ENCODE measurements at places on chromosomes 16 and 17. TPM values are rescaled to one million over a fixed set of nuclear protein-coding genes. Genes with fewer than 3 reads are reported as not detected.

Gene TMIGD1
- total RNA-seq = not detected

Gene ABCA8
- 4.1 TPM for total RNA-seq

Gene KRTAP4-3
- total RNA-seq = not detected

DNA sequence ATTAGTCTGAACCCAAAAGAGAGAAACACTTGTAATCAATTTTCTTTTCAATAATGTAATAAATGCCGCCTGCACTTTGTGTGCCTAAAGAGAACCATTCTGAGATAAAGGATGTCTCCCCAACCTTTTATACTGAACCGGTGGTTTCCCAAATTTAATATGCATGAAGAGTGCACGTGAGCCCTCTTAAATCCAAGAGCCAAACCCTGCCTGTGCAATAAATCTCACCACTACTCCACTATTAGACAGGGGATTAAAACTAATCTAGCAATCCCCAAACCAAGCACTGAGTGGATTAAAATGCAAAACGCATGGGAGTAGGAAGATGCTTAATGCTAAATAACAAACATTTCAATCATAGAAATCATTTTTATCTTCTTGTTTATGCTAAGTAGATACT lies 351.0 kb upstream of the PSMD7 start:
- H3K4me3 ChIP-seq = no peak overlapping the region
- no peaks in the 10 kb centered on the region for H3K27me3 ChIP-seq
- H3K27ac ChIP-seq = no peak overlapping the region
- no peaks in the 10 kb centered on the region for H3K4me1 ChIP-seq
- H3K36me3 ChIP-seq = no peaks in the 10 kb centered on the region
- DNase-seq = no peak

DNA sequence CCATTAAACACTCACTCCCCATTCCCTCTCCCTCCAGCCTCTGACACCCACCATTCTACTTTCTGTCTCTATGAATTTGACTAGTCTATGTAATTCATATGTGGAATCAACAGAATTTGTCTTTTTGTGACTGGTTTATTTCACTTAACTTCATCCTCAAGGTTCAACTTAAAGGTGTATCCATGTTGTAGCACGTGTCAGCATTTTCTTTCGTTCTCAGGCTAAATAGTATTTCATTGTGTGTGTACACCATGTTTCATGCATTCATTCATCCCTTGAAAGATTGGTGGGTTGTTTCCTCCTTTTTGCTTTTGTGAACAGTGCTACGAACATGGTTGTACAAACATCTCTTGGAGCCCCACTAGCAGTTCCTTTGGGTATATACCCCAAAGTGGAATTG lies 36.0 kb downstream of the ATP2C2 start:
- H3K27me3 ChIP-seq = peaks cover 46% of the 10 kb centered on the region
- H3K36me3 ChIP-seq = no peaks in the 10 kb centered on the region
- no peak overlapping the region for H3K27ac ChIP-seq
- H3K4me1 ChIP-seq = no peaks in the 10 kb centered on the region
- H3K4me3 ChIP-seq = no peak overlapping the region
- DNase-seq = no peak

DNA sequence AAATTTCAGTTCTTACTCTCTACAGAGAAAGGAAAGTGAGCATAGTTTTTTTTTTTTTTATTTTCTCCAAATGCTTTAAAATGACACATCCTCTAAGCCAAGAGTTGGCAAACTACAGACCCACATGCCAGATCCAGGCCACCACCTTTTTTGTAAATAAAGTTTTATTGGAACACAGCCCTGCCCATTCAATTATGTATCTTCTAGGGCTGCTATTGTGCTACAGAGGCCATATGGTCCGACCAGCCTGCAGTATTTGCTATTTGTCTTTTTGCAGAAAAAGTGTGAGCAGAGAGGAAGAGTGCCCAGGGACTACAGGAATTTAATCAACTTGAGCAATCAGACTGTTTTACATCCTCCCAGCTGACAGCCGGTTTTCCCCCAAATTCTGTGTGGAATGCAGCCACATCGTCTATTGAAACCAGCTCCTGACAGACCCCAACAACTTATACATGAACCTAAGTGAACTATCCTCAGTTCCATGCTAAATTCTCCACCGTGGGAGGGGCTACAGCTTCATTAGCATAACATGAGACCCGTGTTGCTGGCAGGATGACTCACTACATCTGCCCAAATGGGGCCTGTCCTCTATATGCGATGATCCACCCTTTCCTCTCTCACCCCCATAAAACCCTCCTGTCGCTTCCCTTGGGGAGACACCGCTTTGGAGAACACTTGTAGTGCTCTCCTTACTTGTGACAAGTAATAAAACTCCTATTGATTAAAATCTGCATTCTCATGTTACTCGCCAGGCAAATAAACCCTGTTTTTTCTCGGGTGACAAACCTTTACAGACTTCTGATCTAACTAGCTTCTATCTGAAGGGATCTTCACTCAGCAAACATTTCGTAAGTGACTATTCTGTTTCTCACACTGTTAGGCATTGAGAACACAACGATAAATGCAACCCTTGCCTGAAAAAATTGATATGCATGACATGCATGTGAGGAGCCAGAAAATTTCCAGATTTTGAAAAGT lies 149.4 kb upstream of the HS3ST3A1 start:
- H3K27me3 ChIP-seq = no peaks in the 10 kb centered on the region
- no peaks in the 10 kb centered on the region for H3K36me3 ChIP-seq
- H3K27ac ChIP-seq = no peak overlapping the region
- H3K4me1 ChIP-seq = no peaks in the 10 kb centered on the region
- no peak for DNase-seq

DNA sequence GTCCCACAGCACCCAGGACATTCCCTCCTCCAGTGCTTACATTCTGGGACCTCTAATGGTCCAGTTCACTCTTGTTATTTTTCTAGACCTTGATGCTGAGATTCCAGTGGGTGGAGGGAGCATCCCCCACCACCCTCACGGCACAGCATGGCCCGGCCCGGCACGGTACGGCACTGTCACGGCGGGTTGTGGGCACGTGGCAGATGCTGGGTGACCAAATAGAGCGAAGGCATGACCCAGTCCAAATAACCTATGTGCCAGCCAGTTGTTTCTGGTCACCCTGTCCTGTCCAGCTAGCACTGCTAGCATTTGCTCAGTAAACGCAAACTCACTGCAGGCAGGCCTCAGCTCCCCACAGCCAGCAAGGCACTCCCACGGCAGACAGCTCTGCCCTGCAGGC lies 204.7 kb downstream of the ENGASE start:
- no peak for DNase-seq
- H3K4me3 ChIP-seq = no peak overlapping the region
- no peaks in the 10 kb centered on the region for H3K36me3 ChIP-seq

DNA sequence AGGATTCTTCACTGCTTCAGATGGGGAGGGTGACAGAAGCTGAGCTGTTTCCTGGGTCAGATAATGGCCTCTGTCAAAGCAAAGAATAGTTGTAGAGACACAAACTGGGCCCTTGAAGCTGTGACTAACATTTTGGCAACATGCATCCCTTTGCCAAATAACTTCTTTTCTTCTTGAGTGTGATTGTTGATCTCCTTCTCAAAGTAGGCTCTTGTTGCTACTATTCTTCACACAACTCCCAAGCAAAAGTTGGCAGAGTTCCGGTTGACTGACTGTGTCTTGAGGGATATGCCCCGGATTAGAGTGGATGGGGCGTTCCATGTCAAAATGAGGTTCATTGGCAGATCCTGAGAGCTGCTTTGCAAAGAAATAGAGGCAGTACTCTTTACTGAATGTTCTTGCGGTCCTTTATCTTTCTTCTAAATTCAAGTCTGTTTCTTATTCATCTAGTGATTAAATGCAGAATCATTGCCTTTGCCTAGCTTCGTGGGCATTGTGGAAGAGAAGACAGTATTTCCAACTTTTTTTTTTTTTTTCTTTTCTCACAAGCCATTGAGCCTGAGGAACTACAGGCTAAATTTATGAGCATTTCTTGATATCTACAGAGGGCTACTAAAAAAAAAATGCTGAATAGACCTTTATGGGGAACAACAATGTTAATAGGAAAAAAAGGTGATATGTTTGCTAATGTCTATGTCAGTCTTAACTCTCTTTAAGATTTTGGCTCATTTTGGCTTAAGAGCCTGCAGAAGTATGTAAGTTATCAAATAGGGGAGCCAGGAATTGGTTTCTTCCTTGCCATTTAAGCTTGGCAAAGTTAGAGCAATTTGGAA lies 5.8 kb downstream of the WIPF2 start:
- peaks cover 2% of the 10 kb centered on the region for H3K4me1 ChIP-seq
- 0 out of 2 replicates have a peak, but pooled peaks cover 5% of the 10 kb centered on the region for H3K36me3 ChIP-seq
- no peak for DNase-seq
- H3K27me3 ChIP-seq = no peaks in the 10 kb centered on the region
